Activated T-cell treated with anti-CD3 and anti-CD28 coated beads for 24 hours (primary cell): ENCODE measurements at places on chromosomes 5 and 9.

GRCh38 chr5:6772886-6773285, 59.7 kb downstream of the TENT4A start:
- DNase-seq = no peak

GRCh38 chr5:148687871-148688270, 33.5 kb upstream of the HTR4 start:
- no peak for DNase-seq

- DNase-seq = no peak
Measured at GRCh38 chr5:115241881-115242642, 20.6 kb downstream of the PGGT1B start.

GRCh38 chr5:127590156-127590722, 58.6 kb upstream of the CTXN3 start:
- no peak for DNase-seq
